ENCODE measurements at places on chromosomes 5 and 9. TPM values are rescaled to one million over a fixed set of nuclear protein-coding genes. Genes with fewer than 3 reads are reported as not detected.

MLANA gene
- polyA plus RNA-seq, result not detected

TAF11L5 gene
- not detected for polyA plus RNA-seq

GABRA1 gene
- polyA plus RNA-seq, result not detected

CDK9 gene
- polyA plus RNA-seq, result 100.0 TPM

RETREG1 gene
- polyA plus RNA-seq, result 4.3 TPM

FXN gene
- polyA plus RNA-seq, result 14.0 TPM

SV2C gene
- 0.02 TPM for polyA plus RNA-seq

PCDHGA8 gene
- polyA plus RNA-seq, result 0.09 TPM

FSTL4 gene
- 4.2 TPM for polyA plus RNA-seq

FGF18 gene
- polyA plus RNA-seq, result 0.03 TPM

PDE6A gene
- 0.05 TPM for polyA plus RNA-seq

IL4 gene
- polyA plus RNA-seq, result not detected

DMRT3 gene
- polyA plus RNA-seq, result not detected

CSF2 gene
- polyA plus RNA-seq, result 7.2 TPM

BTNL8 gene
- not detected for polyA plus RNA-seq

PGM5 gene
- polyA plus RNA-seq, result not detected

OR1Q1 gene
- polyA plus RNA-seq, result not detected

CDH10 gene
- 0.26 TPM for polyA plus RNA-seq

PTGR1 gene
- 45.1 TPM for polyA plus RNA-seq

FKTN gene
- 11.0 TPM for polyA plus RNA-seq

Data from keratinocyte (primary cell).